Renal pelvis (tissue), 12 donors: ENCODE measurements at places on chromosomes 3 and 15. TPM values are rescaled to one million over a fixed set of nuclear protein-coding genes. Genes with fewer than 3 reads are reported as not detected.

Gene HTR3E
- polyA plus RNA-seq: not detected

DNA sequence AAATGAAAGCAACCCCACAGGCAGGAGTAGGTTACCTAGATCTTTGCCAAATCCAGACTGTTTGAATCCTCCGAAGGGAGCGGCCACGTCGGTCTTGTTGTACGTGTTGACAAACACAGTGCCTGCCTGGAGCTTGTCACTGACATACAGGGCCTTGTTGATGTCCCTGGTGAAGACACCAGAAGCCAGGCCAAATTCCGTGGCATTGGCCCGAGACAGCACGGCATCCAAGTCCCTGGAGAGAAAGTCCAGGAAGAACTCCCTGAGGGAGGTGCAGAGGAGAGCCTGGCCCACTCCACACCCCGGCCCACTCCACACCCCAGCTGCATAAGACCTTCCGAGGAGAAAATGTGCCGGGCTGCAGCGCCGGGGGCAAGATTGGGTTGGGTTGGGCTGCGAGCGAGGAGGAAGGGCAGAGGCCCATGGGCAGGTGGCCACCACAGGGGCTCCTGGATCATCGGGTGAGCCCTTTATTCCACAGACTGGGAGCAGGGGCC is 21.8 kb upstream of the SLC41A3 start:
- DNase-seq: no peak

DNA sequence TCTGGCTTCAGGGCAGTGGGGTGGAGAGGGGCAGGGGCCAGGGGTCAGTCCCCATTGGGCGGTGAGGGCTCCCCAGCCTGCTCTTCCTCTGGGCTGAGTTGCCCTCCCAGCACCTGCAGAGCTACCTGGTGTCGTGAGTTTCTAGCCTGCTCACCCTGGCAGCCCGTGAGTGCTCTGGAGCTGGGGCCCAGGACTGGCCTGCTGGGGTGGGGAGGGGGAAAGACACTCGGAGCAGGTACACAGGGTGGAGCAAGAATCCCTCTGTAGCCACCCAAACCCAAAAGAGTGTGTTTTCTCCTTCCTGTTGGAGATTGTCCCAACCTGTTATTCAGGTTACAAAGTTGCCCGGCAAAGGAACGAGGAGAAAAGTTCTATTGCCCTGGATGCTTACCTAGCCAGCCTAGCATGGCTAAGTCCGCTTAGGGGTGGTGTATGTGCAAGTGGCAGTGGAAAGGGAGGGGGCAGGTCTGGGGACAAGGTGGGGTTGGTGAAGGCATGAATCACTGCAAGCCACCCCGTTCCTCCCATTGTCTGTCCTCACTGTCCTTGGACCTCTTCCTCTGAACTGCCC is 8.9 kb downstream of the FAM3D start:
- DNase-seq: no peak

Gene EXD1
- polyA plus RNA-seq: not detected

DNA sequence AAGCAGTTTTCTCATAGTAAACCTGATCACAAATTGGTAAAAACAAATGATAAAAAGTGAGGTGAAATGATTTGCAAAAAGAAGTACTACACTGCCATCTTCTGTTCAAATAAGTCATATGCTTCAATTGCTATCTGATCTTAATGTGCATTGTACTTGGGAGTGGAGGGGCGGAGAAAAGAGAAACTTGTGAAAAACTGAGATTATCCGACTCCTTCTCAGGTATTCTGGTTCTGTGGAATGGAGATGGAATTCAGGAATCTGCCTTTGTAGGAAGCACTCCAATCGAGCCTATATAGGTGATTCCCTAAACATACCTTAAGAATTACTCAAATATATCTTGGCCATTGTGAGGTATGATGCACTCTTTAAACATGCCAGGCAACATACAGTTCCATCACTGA is 180.6 kb downstream of the CHL1 start:
- no peak for DNase-seq

- no peak for DNase-seq
Observed at GRCh38 chr3:176696816-176697215, 500.5 kb downstream of the TBL1XR1 start.

Gene OR5K2
- 0.41 TPM for polyA plus RNA-seq

DNA sequence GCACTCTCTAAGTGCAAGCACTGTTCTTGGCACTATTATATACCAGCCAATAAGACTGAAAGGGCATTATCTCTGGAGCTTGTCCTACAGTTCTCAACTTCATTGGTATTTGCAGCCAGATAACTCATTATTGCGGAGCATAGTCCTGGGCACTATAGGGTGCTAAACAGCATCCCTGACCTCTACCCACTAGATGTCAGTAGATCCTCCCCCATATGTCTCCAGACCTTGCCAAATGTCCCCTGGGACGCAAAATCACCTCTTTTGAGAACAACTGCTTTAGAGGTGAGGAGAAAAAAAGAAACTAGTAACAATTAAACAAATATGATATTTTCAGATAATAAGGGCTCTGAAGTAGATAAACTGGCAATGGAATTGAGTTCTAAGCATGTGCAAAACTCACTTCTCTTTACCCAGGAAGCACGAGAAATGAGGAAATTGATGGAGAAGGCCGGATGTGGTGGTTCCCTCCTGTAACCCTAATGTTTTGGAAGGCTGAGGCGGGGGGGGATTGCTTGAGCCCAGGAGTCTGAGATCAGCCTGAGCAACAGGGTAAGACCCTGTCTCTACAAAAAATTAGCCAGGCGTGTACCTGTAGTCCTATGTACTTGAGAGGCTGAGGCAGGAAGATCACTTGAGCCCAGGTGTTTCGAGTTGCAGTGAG is 61.4 kb downstream of the FRMD4B start:
- no peak for DNase-seq

GRCh38 chr3:35929158-35929557 is 289.8 kb downstream of the ARPP21 start:
- no peak for DNase-seq

DNA sequence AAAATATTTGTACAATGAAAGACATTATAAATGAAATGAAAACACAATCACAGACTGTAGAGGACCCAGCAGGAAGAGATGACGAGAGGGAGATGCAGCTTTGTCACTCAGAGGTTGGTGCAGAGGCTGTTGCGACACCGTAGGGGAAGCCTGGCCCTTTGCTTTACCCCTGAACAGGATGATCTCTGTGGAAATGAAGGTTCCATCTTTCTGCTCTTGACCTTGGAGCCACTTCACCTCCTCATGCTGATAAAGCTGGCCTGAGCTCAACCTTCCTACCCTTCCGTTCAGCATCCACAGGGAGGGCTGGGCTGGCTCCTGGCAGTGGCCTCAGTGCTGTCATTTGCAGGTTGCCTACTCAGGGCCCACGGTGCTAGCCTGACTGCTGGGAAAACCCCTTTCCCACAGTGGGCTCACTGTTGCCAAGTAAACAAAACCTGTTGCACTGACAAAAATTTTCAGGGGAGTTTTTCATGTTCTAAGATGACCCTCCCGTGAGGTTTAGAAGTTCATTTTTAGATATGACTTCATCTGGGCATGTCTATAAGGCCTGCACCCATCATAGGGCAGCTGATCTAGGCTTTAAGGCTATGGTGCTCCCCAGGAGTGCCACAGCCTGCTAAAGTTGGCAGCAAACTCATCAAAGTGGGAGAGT is 3.0 kb upstream of the CD80 start:
- DNase-seq: no peak

GRCh38 chr3:135907422-135908165 is 57.9 kb upstream of the PPP2R3A start:
- no peak for DNase-seq

Gene ROPN1
- polyA plus RNA-seq: 0.15 TPM

GRCh38 chr15:66278056-66278455 is 15.3 kb upstream of the DIS3L start:
- no peak for DNase-seq

Gene CLDN16
- 43.0 TPM for polyA plus RNA-seq

DNA sequence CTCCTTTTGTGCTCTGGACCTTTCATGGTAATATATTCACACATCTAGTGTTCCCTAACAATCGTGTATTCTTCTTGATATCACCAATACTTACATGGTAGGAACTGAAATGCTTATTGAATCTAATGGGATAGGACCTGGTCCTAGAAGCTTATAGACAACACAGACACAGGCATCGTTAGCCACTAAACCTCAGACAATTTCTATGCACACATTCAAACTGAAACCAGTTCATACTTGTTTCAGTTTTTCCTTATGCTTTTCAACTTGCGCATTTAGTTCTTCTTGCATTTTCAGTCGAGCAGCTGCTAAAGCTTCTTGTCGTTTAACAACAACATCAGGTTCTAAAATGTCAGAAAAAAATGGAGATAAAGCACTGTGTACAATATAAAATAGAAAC is 2.3 kb downstream of the SELENOS start:
- no peak for DNase-seq

DNA sequence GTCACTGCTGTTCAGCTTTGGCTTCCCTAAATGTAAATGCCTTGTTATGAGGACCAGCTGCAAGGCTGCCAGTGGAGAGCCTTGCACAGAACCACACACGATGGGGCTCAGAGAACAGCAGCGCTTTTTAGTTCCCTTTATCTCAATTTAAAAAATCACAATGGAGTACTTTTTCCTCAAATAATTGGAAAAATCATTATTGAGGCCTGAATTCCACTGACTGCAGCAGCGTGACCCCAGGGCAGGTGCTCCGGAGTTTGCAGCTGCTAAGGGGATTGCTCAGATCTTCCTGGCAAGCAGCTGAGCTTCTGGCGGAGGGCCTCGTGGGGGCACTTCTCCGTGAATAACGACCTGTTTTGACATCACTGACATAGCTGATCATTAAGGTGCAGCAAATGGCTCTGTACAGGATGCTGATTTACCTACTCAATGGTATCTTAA is 245.6 kb upstream of the TRIM42 start:
- peak; percentile 20 for DNase-seq

DNA sequence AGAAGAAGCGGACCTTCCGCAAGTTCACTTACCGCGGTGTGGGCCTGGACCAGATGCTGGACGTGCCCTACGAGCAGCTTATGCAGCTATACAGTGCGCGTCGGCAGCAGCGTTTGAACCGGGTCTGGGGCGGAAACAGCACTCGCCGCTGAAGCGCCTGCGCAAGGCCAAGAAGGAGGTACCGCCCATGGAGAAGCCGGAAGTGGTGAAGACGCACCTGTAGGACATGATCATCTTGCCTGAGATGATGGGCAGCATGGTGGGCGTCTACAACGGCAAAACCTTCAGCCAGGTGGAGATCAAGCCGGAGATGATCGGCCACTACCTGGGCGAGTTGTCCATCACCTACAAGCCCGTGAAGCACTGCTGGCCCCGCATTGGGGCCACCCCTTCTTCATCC is 390.4 kb upstream of the MEIS2 start:
- DNase-seq: no peak
